ENCODE measurements at places on chromosomes 6 and 20.

- no peak for DNase-seq
Measured at GRCh38 chr20:49890471-49891361, 24.6 kb downstream of the SPATA2 start.

DNA sequence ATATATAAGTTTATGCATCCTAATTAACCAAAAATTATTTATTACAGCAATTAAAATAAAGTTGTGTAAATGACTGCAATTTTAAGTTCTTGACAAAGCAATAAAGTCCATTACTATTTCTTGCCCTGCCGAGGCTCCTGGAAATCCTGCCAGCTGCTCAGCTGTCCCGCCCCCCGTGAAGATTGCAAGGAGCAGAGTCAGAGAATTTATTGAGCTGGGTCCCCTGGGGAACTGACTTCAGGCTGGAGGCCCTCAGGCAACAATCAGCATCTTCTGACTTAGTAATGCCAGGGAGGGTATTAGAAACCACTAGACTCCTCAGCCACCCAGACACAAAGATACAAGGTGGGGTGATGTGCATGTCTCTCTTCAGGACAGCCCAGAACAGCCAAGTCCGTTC is 92.3 kb downstream of the EDN3 start:
- DNase-seq, result no peak

DNA sequence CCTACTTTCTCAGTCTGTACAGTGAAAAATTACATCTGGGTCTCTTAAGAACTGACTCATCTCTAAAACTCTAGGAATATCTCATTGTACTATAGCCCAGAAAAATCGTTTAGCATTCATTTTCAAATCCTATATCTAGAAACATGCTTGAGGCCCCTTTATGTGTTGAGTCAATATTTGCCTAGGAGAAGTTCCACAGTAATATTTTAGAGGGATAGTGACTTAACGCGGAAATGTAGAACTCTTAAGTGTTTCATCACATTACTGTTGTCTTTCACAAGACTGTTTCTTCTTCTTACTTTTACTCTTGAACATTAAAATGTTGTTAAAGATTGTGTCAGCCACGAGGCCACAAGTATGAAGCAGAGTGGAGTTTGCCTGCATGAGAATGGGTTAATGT is 23.0 kb upstream of the MYLIP start:
- DNase-seq, result no peak

DNA sequence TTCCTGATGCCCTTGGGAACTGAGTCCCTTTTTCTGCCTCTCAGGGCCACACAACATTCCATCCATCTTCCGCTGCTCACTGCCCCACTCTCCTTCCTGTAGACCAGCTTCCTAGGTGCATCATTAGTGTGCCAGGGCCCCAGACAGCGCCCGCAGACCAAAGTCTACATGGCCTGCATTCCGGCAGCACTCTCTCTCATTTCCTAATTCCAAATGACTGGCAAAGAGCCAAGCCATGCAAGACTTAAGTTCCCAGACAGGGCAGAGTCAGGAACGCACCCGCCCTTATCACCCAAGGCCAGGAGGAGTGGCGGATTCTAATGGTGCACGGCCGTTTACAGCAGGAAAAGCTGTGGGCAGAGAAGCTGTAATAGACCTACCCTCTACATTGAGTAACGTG is 159.8 kb upstream of the ARID1B start:
- no peak for DNase-seq

DNA sequence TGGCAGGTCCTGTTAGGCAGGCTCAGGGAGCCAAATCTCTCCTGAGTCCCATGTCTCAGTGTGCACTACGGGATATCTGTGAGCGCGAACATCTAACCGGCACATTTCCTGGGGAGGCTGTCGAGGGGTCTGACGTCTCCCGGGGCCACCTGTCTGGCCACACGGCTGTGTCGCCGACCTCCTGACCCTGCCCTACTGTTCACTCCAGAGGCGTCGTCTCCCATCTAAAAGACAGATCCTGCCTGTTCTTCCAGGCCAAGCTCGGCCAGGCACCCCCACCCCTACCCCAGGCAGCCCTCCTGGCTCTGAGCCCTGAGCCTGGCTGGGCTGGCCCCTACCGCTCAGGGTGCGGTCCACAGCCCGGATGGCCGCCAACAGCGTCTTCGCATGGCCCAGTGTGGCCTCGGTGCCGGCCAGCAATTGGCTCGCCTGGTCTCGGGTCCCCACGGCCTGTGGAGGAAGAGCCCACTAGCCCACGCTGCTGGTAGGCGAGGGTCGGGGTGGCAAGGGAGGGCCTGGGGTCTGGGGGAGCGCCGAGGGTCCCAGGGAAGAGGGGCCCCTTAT is 16.6 kb downstream of the ADRM1 start:
- no peak for DNase-seq

GRCh38 chr6:34515473-34516387 is 40.4 kb downstream of the SPDEF start:
- DNase-seq, result no peak
